ENCODE measurements at places on chromosomes 7 and 10.

GRCh38 chr10:102549549-102549948 is 45.8 kb downstream of the SUFU start:
- DNase-seq, result no peak

DNA sequence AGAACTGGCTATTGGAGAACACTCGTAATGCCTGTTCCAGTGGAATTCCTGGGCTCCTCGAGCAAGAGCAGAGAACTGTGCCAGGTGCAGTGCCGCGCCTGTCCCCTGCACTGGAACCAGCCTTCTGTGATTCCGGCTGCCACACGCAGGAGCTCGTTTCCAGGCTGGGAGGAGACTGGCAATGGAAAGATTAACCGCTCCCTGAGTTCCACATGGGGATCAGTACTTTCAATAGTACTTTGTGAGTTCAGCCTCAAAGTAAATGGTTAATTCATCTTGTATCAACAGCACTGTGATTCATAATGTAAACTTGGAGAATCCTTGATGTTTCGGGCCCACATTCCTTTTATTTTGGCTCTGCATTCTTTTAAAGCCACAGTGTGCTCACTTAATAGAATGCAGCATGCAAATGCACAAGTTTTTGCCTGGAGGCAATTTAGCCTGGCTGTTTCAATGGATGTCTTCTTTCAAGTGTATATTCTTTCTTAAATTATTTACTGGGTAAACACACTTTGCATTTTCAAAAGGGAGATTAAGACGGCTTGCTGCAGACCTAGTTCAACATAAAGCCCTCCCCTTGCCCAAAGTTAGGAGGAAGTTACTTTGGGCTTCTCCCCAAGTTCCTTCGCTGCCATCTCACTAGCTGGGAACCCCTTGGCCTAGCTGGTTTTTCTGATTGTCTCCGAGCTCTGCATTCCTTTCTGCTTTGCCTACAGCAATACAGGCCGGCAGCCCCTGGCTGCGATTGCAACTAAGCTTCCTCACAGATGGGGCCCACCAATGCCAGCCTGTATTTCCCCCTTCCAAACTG is 138.1 kb upstream of the TCF7L2 start:
- no peak for DNase-seq

DNA sequence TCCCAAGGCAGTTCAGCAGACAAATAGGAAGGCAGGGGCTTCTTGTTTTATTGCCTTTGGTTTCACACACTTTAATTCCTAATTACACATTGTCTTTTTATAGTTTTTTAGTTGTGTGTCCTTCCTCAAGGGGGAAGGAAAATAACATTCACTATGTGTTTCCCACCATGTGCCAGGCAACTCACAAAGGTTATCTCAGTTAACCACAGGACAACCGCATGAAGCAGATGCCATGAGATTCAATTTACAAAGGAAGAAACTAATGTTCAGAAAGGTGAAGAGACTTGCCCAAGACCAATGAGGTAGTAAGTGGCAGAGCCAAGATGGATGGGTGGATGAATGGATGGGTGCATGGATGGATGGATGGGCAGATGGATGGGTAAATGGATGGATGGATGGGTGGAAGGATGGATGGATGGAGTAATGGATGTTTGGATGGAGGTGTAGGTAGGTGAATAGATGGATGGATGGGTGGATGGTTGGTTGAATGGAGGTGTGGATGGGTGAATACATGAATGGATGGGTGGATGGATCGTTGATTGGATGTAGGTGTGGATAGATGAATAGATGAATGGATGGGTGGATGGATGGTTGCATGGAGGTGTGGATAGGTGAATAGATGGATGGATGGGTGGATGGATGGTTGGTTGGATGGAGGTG is 77.9 kb downstream of the ARHGAP22 start:
- DNase-seq, result no peak

DNA sequence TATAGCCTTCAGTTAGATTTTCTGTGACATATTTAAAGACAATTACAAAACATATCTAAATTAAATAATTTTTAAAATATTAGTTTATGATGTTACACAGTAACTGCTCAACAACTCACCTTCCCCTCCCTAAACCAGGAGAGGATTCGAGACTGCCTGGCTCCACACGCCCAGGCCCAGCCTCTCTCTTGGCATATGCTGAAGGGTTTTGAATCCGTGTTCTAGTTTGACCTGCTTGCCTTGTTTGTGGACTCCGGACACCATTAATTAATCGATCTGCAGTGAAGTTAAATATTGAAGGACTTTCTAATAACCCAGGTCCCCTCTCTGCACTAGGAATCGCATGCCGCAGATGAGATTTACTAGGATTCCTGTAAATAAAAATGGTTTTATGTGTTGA is 106.6 kb downstream of the LARP4B start:
- no peak for DNase-seq

DNA sequence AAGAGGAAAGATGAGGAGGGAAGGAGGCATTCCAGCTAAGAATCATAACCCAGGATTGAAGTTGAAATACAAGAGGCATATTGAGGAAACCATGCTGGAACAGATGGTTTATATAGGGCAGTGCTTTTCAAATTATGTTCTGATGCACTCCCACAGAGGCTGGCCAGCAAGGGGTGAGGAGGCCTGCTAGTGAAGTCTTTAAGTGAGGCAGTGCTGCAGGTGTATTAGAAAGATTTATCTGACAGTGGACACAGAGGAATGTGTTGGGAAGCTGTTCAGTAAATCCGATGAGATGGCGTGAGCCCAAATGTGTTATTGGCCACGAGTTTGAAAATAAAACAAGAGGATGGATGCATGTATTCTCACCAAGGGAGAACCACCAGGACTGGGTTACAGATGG is 28.6 kb downstream of the REEP3 start:
- DNase-seq, result no peak

DNA sequence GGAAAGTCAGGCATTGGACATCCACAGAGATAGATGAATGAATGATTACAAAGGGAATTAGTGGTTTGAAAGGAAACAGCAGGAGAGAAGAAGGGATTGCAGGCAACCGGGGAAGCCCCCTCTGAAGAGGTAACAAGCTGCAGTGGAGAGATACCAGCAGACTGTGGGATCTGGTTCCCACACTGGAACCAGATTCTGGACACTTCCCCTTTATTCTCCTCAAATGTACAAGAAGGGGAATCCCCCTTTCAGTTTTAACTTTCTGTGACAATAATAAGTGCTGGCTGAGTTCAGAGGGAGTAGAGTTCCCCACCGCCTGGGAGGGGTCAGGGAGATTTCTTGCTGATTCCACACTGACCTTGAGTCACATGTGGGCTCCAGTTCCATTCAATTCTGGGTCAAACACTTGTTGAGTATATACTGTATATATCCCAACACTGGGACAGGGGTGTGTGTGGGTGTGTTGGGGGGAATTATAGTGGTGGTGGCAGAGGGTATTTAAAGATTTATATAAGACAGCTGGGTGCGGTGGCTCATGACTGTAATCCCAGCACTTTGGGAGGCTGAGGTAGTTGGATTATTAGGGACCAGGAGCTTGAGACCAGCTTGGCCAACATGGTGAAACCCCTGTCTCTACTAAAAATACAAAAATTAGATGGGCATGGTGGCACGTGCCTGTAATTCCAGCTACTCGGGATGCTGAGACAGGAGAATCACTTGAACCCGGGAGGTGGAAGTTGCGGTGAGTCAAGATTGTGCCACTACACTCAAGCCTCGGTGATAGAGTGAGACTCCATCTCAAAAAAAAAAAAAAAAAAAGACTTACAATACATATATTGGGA is 16.5 kb upstream of the DDIT4 start:
- DNase-seq, result no peak

GRCh38 chr10:7318836-7319235 is 92.0 kb downstream of the SFMBT2 start:
- DNase-seq, result no peak

GRCh38 chr10:71534568-71535194 is 138.0 kb downstream of the CDH23 start:
- no peak for DNase-seq

GRCh38 chr10:16788125-16788524 is 29.1 kb downstream of the RSU1 start:
- DNase-seq, result no peak

- no peak for DNase-seq
These were observed 6.5 kb downstream of the ATP5F1C start for GRCh38 chr10:7794251-7795026.

DNA sequence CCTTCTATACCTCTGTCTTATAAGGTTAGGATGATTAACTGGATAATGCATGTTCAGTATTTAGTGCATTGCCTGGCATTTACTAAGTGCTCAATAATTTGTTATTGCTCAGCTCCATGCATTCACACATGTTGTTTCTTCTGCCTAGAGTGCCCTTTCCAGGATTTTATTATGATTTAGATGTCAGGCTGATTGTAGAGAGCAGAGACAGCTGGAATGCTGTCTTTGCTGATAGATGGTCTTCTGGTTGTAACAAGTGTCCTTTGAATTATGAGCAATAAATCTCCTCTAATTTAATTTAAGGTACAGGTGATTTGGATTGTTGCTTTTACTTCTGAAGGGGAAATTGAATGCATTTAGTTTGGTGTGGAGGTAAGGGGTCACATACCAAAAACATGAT is 548.0 kb downstream of the MAGI2 start:
- no peak for DNase-seq

DNA sequence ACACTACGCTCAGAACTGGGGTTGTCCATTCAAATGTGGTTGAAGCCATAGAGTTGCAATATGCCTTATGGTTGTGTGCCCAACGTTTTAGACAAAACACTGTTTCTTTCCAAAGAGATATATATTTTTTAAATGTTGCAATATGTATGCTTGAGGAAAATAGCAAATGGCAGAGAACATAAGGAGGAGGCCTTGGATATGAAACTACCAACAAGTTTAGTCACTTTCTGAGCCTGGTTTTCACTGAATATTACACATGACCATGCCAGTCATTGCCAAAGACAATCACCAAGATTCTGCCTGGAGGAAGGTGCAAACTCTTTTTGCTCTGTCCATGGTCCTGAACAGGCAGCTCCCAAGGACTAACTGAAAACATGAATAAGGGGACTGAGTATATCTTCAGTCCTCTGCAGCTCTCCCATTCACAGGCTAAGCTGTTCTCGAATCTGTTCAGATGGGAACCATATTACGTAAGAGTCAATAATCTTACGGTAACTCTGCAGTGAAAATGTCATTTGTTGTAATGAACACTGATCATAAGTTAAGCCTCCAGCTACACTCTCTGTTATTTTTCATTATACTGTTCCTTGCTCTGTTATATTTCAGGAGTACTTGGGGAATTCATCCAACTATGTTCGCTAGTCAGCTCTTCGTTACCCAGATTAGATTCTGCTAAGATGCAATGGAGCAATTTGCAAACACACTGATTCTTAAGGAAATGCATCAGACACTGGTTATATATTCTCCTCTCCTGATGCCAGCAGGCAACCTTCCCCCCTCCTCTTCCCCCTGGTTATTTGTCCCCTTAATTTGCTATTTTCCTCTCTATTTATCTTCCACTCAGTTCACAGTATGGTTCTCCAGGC is 90.7 kb upstream of the C1QL3 start:
- no peak for DNase-seq

DNA sequence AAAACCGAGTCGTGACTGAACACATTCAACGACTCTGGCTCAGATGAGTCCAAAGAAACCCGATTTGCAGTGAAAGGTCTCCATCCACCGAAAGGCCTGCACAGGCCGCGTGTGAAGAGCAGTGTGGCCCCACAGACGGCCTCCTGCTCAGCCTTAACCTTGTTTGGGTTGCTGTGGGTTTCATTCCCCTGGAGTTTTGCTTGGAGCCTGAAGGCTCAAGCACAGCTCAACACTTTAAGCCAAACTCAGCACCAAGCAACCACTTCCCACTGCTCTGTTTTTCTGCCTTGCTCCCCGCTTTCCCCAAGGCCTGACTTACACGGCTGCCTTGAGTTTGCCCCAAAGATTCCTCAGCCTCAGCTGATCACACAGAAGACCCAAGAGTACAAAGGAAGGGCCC is 398.2 kb upstream of the NFE2L3 start:
- DNase-seq, result no peak

DNA sequence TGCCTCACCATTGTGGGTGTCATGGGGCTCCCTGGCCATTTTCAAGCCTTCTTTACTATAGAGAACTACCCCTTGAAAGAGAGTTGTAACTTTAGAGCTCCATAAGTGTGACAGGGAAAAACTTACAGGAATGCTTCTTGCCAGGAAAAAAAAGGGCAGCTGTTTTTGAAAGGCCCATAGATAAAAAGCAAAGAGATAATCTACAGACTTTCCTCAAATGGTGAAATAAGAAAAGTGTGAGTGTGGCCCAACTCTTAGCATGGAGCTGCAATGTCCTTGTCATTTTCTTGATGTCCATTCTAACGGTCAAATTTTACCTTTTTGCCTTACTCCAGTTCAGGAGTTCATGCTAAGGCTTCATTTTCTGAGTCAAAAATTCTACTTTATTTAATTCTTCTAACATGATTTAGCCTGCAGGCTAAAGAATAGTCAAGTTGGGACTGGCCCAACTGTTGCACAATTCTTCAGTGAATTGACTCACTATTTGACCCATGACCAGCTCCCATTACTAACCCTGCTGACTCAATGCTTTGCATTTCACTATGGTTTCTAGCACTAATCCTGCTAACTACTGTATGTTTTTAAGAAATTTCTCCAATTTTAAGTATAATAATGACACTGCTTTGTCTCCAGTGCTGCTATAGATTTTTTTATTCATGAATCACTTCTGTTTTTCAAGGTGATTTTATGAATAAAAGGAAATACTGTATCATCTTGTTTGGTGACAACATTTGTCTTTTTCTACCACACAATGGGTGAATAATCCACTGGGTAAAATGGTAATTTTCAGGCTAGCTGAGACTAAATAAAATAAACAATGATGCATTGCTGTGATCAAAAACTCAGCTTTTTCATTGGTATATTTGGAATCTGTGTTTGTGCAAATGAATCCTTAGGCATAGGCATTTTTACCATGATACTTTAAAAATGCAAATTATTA is 41.4 kb upstream of the SGCE start:
- DNase-seq, result no peak

DNA sequence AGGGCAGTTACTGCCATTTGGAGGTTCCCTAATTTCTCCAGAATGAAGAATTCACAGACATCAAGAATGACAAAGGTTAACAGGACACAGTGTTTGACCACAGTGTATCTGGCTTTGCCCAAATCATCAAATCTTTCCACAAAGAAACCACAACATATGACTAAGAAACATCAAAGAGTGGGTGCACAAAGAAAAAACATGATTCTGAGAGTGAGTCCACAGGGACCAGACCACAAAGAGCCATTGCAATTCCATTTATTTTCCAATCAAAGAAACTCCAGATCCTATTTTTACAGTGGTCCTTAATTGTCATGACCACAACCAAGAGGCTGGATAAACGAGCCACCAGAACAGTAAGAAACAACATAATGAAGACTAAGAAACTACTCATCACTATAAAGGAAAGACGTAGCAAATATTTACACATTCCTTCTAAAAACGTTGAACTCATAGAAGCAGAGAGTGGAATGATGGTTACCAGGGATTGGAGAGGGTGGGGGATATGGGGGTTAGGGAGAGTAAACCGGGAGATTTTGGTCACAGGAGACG is 286.5 kb downstream of the DOCK4 start:
- DNase-seq, result no peak

DNA sequence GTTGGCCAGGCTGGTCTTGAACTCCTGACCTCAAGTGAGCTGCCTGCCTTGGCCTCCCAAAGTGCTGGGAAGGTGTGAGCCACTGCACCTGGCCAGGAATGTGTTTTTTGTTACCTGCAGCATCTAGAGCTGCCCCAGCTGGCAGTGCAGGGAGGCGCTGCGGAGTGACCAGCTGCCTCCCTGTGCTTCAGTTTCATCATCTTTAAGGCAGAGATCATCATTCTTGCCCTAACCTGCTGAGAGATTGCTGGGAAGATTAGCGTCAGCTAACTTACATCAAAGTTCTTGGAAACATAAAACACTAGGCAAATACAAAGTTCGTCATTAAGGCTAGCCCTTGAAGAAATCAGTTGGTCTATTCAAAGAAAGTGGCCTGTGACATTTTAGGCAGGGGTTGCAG is 2.3 kb downstream of the ZNF282 start:
- no peak for DNase-seq

Data from NCI-H446 (cell line).